Activated CD4-positive, CD25-positive, alpha-beta regulatory T cell treated with anti-CD3 and anti-CD28 coated beads, Interleukin-2, amount 50 U/mL, for 16 hours (primary cell): ENCODE measurements at places on chromosomes 1 and 21.

DNA sequence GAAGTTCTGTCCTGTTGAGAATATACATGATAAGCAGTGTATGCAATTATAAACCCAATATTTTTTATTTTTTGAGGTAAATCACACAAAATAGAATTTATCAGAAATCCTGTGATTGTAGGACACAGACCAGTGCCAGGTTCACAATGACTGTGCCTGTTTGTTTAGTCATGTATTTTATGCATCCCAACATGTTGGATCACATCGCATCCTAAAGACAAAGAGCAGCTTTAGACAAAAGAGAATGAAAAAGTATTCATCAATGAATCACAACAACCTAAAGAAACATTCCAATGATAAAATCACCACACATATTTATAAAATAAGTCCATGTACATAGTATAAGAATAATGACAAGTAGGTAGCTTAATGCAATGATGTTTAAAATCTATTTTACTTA lies 53.2 kb upstream of the LRRC8D start:
- no peak for DNase-seq

DNA sequence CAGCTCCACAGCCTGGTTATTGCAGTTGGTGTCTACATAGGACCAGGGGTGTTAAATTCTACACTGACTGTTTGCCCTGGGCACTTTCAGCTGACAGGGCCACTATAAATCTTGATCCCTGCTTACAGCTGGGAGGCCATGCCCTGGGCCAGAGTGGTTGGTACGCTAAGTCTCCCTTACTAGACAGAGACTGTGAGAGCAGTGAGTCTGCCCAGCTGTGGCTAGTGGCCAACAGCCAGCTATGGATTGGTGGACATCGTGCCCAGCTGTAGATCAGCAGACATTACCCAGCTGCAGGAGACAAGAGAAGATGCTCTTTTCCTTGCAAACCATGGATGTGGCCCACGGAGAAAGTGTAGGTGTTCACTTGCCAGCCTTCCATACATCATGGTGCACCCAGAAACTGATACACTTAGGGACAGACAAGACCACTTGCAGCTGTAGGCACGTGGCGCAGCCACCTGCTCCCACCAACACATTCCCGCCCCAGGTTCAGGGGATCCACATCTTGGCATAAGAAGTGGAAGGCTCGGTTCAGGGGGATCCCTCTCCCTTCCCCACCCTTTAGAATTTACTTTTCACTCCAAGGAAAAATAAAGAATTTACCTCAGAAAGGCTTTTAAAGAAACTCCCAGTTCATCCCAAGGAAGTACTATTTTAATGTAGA lies 16.4 kb upstream of the PAX7 start:
- no peak for DNase-seq

GRCh38 chr1:62299426-62300200 lies 19.6 kb downstream of the KANK4 start:
- DNase-seq = no peak

DNA sequence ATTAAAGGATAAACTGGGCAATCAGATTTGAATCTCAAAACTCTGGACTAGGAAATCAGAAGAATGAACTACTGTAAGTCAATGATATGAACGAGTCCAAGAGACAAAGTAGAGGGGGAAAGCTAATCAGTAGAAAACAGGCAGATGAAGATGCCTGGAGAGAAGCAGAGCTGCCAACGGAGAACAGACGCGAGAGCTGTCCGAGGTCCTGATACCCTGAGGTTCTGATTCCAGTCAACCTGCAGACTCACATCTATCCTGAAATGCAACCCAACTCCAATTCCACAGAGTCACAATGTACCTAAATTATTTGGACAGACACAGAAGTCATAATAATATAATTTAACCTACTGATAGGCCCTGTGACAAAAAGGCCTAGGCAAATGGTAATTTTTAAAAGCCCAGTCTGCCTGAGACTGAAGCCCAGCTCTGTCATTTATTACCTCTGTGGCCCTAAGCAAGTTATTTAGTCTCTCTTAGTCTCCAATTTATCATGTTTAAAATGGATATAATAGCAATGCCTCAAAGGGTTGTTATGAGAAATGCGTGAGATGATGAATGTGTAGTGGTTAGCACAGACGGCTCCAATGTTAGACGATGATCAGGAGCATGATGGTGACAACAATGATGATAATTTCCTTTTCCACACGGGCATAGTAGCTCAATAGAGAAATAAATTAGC lies 33.4 kb downstream of the RGS7 start:
- DNase-seq = no peak

- DNase-seq = no peak
These were observed 145.3 kb downstream of the PSMG1 start for GRCh38 chr21:39037807-39038405.
